GDM1 (cell line): ENCODE measurements at places on chromosomes 12 and 14.

DNA sequence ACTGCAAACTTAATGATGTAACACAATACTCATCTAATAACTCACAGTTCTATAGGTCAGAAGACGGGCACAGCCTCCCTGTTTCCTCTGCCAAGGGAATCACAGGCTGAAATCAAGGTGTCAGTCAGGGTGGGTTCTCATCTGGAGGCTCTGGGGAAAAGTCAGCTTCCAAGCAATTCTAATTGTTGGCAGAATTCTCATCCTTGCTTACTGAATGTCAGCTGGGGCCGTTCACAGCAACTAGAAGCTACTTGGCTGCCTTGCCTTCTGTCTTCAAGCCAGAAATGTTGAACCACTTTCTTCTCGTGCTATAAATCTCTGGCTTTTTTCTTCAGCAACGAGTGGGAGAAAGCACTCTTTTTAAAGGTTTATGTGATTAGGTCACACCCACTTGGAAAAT lies 80.1 kb upstream of the PDZRN4 start:
- DNase-seq: no peak

- no peak for DNase-seq
These were observed 17.3 kb downstream of the GPRC5A start for GRCh38 chr12:12908711-12909110.

GRCh38 chr12:66956300-66956699 lies 277.4 kb upstream of the GRIP1 start:
- DNase-seq: no peak

- no peak for DNase-seq
These were observed 278.3 kb downstream of the DPF3 start for GRCh38 chr14:72615451-72616121.

GRCh38 chr12:72010356-72010755 lies 71.7 kb downstream of the TPH2 start:
- DNase-seq: no peak

DNA sequence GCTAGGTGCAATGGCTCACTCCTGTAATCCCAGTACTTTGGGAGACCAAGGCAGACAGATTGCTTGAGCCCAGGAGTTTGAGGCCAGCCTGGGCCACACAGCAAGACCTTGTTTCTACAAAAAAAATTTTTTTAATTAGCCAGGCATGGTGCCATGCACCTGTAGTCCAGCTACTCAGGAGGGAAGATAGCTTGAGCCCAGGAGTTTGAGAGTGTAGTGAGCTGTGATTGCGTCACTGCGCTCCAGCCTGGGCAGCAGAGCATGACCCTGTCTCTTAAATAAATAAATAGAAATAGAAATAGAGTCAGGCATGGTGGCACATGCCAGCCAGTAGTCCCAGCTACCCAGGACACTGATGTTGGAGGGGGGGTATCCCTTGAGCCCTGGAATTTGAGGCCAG lies 36.7 kb upstream of the CLIP1 start:
- no peak for DNase-seq

DNA sequence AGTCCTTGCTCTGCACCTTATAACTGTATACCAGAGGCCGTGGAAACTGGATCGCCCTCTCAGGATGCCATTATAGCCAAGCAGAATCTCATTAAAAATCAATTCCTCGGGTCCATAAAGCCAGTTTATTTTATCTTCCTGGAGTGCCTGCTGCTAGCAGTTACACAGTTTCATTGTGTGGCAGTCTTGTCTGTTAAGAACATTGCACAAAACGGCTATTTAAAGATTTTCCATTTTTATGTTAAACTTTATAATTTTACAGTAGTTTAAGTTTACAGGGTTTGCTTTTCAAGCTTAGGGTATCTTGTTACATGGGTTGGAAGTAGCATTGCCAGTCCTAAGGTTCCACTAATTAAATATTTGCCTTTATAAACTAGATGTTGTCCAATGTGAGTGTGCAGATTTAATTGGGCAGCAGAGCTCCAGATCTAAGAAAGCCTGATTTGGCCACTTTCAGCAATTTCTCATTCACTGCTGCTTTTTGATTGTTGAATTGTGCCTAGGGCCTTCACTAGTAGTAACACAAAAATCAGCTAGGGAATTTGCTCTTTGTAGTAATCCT lies 17.0 kb downstream of the TMEM30B start:
- no peak for DNase-seq

- no peak for DNase-seq
These were observed 318.4 kb downstream of the SYT1 start for GRCh38 chr12:79183003-79183402.

GRCh38 chr14:102805941-102806340 lies 28.7 kb downstream of the TRAF3 start:
- DNase-seq: no peak

- no peak for DNase-seq
These were observed 34.5 kb upstream of the NFYB start for GRCh38 chr12:104172570-104172947.

DNA sequence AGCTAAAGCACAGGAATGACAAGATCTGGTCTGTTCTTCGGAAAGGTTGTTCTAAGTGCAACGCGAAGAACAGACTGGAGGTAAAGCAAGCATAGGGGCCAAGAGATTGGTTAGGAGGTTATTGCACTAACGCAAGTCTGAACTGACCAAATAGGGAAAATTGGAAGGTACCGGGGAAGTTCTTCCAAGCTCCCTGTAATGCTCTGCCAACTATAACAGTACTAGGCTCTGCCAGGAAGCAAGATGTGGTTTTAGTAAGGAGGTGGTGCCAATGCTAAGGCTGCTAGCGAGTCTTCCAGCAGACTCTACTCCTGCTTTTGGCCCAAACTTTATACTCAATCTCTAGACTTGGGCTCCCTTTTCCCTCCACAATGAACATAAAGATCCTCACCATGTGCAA lies 138.6 kb downstream of the PAWR start:
- no peak for DNase-seq

DNA sequence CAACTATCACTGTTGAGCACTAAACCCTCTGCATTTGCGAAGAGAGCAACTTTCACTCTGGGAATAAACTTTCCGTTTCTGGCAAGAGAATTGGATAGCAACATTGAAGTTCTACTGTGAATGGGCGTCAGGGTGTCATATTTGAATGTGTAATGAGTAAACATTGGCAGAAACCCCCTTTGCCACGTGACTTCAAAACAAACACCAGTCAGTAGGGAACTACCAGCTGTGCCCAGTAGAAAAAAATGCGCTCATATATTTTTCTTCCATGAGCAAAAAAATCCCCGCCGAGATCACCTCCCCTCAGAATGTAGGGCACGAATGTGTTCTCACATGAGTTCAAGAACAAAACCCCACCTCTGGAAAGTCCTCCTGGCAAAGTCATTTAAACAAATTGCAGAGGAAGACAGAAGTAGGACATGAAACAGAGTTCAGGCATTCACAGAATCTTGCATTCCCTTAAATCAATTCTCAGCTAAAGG lies 80.6 kb downstream of the BTG1 start:
- DNase-seq: no peak

GRCh38 chr12:69106482-69107118 lies 132.8 kb upstream of the CPSF6 start:
- DNase-seq: no peak

DNA sequence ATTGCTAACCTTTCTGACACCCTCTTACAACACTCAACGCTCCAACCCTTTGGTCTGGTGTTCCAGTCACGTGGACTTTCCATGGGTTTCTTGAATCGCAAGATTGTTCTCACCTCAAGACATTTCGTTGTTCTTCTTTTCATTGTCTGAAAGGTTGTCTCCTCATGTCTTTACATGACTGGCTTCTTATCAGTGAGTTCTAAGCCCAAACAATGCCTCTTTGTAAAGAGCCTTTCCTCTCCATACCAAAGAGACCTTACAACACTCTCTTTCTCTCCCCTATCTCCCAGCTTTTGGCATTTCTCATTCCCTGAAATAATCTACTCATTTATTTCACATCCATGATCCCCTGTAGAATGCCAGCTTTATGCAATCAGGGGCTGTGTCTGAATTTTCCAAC lies 1144.8 kb downstream of the AACS start:
- DNase-seq: no peak

- no peak for DNase-seq
These were observed 104.1 kb downstream of the LMNTD1 start for GRCh38 chr12:25449007-25449406.

DNA sequence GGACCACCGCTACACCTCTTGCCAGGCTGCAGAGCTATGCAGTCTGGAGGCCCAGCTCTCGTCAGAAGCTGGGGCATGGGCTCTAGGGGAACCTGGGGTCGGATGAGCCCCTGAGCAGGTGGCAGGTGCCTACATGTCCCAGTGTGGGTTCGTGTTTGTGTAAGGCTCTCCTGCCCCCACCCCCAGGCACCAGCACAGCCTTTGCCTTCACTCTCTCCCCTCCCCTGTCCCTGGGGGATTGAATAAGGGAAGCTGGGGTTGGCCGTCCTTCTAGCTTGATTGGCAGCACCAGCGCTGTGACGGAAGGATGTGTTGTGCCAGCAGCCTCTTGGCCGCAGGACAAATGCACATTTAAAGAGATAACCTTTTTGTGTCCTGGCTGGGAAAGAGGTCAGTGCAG lies 34.8 kb upstream of the TSPAN9 start:
- no peak for DNase-seq

DNA sequence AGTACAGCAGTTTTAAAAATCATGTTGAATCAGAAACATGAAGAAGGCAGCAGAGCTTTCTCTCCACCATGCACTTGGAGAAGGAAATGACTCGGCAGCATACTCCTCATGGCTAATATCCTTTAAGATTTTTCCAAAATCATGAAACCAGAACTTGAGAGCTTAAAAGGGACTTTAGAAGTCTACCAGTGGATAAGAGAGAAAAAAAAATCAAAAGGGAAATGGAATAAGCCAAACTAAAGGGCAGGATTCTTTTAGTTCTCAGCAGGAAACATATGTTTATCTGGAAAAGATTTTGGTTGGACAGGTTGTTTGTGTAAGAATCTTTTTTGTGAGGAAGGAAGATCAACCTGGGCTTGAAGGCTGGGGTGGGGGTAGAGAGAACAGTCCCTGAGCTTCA lies 111.8 kb downstream of the PRKCH start:
- no peak for DNase-seq

DNA sequence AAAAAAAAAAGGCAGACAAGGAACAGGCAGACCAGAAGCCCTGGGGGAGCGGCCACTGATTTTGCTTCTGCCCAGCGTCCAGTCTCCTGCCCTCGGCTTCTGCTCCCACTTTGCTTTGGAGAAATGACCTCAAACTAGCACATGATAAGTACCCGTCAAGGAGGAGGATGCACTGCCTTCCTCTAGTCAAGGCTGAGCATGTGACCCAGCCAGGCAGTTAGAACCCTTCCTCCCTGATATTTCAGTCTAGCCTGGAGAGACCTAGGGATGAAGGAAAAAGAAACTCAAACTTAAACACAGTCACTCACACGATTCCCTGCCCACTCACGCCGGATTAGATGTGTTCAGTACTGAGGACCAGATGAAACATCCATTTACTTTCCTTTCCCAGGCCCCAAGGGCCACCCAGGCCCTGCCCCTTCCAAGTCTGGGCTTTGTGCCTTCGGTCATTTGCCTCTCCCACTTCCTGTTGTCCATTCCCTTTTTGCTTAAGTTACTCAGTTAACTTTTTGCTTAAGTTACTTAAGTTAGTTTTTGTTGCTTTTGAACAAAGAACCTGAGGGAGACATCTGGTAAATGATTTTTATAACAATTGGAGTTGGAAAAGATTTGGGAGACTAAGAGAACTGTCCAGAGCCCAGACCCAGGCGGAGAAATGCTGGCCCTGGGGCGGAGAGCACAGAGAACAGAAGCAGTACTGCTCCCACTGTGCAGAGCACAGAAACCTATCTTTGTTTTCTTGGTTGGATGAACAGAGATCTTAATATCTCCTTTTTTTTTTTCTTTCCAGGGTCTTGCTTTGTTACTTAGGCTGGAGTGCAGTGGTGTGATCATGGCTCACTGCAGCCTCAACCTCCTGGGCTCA lies 23.0 kb upstream of the TTC7B start:
- DNase-seq: no peak

GRCh38 chr14:56092763-56093162 lies 25.4 kb upstream of the PELI2 start:
- DNase-seq: no peak

DNA sequence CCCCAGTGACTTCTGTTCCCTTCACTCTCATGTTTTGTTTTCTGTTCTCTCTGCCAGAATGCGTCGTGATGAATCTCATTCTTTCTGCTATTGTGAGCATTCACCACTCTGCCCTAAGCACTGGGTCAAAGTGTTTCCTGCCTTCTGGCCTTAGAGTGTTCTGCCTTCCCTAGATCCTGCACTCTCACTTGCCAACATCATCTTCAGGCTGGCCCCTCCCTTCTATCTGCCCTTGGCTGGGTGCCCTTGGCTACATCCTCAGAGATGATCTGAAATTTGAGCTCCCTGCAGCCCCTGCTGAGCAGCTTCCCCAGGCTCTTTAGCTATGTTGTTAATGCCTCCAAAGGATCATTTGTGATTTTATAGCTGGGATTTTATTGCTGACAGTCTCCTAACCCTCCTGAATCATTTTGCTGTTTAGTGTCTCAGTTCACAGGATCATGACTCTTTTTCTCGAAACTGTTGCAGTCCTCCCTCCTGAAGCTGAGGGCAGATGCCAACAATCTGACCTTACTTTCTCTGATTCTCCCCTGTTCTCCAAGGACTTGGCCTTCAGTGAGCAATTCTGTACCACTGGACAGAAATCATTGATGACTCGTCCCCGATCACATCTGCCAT lies 4.5 kb downstream of the DHRS2 start:
- no peak for DNase-seq
